ENCODE measurements at places on chromosomes 4 and X.
A peak's percentile ranks its signal among the peaks of the same experiment; 100 is the strongest.

- no peak for DNase-seq
These were observed 69.2 kb upstream of the FAT1 start for GRCh38 chr4:186792728-186793366.

DNA sequence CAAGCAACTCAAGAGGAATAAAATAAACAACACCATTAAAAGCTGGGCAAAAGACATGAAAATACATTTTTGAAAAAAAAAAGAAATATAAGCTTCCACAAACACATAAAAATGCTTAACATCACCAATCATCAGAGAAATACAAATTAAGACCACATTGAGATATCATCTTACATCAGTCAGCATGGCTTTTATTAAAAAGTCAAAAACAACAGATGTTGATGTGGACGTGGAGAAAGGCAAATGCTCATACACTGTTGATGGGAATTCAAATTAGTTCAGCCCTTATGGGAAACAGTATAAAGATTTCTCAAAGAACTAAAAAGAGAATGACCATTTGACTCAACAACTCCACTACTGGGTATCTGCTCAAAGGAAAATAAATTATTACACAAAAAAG is 59.6 kb downstream of the STK32B start:
- no peak for DNase-seq

DNA sequence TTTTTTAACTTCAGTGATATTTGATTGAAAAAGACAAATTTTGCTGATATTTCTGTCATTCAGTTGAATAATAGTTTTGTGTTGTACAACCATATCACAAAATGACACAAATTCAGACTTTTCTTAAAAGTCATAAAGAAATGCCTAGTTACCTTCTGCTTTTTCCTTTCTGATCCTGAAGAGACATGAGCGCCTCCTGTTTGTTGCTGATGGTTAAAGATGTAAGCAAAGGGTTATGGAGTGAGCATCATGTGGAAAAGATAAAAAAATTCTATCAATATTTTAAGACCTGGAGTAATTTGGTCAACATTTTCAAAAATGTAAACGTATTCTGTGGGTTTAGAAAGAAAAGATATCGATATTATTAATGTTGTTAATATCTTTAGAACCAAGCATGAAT is 669.9 kb upstream of the NR3C2 start:
- peak; percentile 20 for DNase-seq

DNA sequence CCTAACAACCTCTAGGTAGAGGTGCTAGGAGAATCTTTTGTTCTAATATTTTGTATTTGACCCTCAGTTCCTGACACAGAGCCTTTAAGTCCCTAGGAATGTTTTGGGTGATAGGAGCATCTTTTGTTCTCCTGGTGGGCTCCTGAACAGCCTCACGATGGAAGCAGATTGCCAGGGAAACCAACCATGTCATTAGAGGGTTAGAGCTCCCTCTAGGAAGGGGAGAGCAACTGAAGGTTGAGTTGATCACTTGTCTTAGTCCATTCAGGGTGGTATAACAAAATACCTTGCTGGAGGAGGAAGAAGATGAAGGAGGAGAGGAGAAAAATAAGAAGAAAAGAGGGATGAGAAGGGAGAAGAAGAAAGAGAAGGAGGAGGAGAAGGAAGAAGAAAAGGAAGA is 9.2 kb downstream of the VCX start:
- peak; percentile 39 for DNase-seq

- DNase-seq = peak; percentile 50
These were observed 85.9 kb downstream of the OTC start for GRCh38 chrX:38438321-38438720.

GRCh38 chrX:136627409-136627808 is 20.5 kb upstream of the CD40LG start:
- no peak for DNase-seq

- no peak for DNase-seq
These were observed 31.1 kb downstream of the FGFBP1 start for GRCh38 chr4:15907430-15907829.

GRCh38 chrX:120690344-120690743 is 60.5 kb upstream of the C1GALT1C1 start:
- DNase-seq = no peak

DNA sequence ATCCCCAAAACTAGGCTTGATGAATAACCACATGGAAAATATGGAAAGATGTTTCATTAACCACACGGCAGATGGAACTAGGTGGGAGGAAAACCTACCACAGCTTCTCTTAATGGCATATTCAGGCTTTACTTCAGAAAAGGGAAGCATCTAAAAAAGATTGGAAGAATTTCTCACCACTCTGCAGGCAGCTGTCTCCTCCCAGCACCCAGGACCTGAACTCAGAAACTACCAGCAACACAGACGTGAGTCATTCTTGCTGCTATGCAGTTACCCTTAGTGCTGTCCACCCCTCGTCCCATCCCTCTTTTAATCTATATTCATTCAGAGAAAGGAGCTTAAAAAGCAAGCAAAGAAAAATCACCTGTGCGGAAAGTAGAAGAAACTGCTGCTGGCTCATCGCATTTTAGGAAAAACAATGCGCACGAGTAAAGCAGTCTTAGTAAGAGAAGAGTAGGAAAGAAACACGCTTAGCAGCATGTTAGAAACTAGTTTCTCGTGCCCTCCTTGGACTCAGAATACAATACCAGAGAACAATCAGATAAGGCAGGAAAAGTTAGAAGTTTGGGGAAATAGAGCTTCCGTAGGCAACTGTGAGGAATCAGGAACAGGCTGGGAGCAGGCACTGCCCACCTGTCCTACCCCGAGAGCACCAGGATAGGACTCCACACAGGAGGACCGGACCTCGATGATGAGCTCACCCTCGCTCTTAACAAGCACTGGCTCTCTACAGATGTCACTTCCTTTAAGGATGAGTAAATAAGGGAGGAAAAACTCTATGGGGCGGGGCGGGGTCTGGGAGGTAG is 48.1 kb upstream of the ENPP6 start:
- DNase-seq = no peak

DNA sequence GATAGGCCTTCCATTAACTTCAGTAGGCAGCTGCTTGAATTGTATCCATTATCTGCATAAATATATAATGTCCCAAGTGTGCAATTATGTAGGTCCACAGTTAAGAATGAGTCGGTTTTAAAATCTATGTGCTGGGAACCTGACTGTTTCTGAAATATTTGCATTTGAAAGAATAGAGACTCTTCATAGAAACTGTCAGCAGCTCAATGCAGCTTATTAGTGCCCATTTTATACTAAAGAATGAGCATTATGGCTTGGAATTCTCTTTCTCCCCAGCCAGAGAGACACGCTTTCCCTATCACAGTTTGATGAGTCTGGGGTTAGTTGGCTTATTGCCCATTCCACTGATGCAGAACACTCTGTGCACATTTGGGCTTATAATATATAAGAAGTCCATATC is 202.0 kb upstream of the PCDH7 start:
- no peak for DNase-seq

DNA sequence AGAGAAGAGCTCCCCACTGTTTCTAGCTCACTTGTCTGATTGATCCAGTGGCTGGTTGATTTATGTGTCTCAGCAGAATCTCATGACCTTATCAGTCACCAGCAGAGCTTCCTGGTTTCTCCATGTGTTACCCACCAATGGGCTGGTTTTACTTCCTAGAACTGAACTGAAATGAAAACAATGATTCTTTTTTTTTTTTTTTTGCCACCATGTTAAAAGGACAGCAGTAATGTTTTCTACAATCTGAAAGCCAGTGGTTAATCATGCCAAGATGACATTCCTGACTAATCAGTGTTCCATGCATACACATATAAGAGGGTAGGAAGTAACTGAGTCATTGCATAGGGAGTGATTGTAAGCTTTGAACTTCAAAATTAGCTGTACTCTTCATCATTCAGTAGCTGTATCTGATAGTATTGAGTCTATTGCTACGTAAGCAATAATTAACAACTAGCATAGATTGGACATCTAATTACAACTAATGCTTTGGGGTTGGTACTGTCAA is 67.7 kb downstream of the SLC4A4 start:
- DNase-seq = no peak

- DNase-seq = no peak
These were observed 44.4 kb upstream of the CENPU start for GRCh38 chr4:184778325-184778724.

- DNase-seq = no peak
These were observed 14.7 kb downstream of the CNOT6L start for GRCh38 chr4:77804471-77804870.

- no peak for DNase-seq
These were observed 45.1 kb downstream of the ADGRL3 start for GRCh38 chr4:61245069-61245714.

- no peak for DNase-seq
These were observed 36.8 kb downstream of the TSC22D3 start for GRCh38 chrX:107738768-107739167.

DNA sequence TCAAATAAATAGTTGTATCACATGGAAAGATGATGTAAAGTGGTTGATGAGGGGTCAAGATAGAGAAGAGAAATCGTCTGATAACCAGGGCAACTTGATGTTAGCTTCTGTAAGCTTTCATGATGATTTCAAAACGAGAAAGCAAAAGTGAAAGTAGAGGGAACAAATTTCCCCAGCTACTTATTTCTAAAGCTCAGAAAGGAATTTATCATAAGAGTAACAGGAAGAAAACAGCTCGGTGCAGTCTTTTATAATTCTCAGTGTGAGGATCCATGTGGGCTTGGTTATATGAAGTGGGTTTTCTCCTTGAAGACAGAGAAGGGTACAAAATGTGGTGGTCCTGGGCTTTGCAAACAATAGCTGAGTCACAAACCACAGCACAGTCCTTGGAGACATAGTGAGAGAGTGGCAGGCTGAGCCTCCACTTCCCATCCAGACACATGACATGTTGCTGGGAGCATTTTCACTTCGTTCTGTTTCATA is 32.1 kb upstream of the GLRA2 start:
- no peak for DNase-seq

DNA sequence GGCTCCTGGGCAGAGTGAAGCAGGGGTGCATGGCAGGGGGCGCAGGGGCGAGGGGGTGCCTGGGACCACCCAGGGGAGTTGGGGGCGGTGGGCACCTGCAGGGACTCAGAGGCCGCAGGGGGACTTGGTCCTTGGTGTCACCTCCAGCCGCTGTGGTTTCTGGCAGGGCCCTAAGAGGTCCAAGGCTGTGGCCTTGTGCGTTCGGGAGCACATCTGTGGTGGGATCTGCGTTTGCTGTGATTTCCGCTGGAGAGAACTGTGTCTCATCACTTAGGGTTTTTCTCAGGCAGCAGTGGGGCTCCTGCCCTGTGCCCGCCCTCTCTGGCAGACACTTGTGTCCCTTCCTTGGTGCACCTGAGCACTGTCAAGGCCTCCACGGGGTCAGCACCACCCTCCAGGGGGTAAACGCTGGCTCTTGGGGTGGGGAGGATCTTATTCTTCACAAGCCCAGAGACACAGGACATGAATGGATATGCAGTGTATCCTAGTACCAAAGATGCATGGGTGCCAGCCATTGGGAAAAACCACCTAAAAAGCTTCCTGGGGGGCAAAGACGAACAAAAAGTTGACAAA is 66.5 kb downstream of the ACOX3 start:
- DNase-seq = no peak

- no peak for DNase-seq
These were observed 293.6 kb upstream of the PUDP start for GRCh38 chrX:7441586-7441985.

GRCh38 chr4:153643406-153644383 is 40.4 kb upstream of the TLR2 start:
- DNase-seq = peak; percentile 47

GRCh38 chr4:60482921-60483351 is 717.2 kb upstream of the ADGRL3 start:
- DNase-seq = no peak

DNA sequence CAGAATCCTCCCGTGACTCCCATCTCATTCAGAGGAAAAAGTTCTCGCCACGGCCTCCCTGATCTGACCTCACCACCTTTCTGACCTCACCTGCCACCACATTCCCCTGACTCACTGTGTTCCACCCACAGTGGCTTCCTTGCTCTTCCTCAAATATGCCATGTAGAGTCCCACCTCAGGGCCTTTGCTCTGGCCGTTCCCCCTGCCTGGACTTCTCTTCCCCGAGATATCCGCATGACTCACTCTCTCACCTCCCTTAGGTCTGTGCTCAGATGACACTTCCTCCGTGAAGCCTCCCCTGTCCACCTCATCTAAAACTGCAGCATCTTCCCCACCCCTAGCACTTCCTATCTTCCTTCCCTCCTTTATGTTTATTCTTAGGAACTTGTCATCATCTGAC is 7.2 kb upstream of the TSPYL2 start:
- peak; percentile 18 for DNase-seq

DNA sequence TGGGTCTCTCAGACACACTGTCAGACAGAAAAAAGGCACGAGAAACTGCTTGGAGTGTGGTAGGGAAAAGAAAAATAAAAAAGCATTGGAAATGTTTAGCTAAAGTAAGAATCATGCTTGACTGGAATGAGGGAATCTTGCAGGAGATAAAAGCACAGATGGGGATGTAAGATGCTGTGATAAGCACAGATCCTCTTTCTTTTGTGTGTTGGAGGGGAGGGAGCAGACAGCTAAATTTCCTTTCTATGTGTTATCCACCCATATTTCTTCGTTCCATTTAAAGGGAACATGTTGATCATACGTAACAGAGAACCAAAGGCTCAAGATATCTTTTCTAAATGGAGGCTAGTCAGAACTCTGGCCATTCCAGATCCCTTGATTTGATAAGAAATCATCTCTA is 614.0 kb upstream of the LCORL start:
- no peak for DNase-seq

DNA sequence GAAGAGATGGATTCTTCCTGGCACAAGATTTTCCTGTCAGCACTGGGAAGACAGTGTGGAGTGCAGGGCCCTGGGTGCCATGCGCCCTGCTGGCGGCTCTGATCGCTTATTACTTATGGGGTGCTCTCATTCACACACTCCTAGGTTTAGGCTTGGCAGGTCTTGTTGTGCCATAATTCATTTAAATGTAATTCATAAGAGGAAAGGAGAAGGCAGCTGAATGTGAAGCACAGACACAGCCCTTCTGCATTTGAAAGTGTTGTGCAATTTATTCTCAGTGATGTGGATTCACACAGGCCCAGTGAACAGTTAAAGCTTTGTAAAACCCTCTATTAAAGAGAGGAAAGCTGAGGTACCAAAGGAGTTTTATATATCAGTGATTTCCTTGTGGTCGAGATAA is 249.7 kb downstream of the C4orf33 start:
- no peak for DNase-seq

- peak; percentile 52 for DNase-seq
These were observed 22.5 kb downstream of the MID1 start for GRCh38 chrX:10597871-10598270.

DNA sequence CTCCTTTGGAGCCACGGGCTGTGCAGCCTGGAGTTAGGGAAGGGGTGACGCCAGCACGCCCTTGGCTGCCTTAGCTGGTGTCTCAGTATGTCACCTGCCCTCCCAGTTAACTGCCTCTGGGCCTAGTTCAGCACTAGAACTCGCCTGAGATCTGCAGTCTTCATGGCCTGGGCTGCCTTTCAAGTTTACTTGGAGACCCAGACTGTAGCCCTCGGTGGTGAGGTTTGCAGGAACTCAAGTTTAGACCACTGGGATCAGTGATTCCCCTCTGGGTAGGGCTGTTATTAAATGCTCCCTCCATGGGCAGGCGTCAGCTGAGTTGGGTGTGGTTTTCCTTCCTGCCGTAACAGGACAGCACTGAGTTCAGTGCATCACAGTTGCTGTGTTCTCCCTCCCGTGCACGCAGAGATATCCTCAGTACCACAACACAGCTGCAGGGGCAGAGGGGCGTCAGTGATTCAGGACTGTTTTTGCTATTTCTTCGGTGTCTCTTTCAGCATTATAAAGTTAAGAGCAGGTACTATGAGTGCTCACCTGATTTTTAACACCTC is 30.5 kb downstream of the PLAC8 start:
- peak; percentile 50 for DNase-seq

- DNase-seq = no peak
These were observed 142.9 kb downstream of the NR3C2 start for GRCh38 chr4:148299337-148299736.
